ENCODE measurements at places on chromosomes 5 and 9. TPM values are rescaled to one million over a fixed set of nuclear protein-coding genes. Genes with fewer than 3 reads are reported as not detected.

PCDHGC3 gene
- 72.0 TPM for total RNA-seq

LIX1 gene
- total RNA-seq: not detected

SLC46A2 gene
- total RNA-seq: not detected

CYFIP2 gene
- 12.5 TPM for total RNA-seq

BTNL8 gene
- total RNA-seq: not detected

PNPLA7 gene
- total RNA-seq: 15.2 TPM

TLR4 gene
- total RNA-seq: 6.3 TPM

PCDHB8 gene
- total RNA-seq: 2.9 TPM

S1PR3 gene
- total RNA-seq: 10.1 TPM
